Fibroblast of skin of back (primary cell): ENCODE measurements at places on chromosomes 3 and 15.

DNA sequence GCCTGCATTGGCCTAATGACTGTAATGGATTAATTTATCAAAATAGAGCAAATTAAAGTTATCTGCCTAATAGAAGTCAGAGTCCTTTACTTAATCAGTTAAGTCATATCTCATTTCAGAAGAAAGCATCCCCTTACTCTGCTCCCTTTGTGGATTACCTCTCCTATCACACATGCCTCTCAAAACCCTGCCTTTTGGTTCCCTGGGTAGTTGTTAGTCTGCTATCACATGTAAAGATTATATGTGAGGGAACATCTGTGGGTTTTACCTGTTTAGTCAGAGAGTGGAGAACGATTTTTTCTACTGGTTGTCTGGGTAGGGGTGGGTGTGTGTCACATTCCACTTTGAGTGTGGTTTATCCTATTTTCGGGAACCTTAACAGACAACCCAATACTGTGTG lies 16.4 kb downstream of the UBE2E2 start:
- DNase-seq = no peak

GRCh38 chr3:27610800-27611525 lies 111.2 kb downstream of the EOMES start:
- peak; percentile 42 for DNase-seq

DNA sequence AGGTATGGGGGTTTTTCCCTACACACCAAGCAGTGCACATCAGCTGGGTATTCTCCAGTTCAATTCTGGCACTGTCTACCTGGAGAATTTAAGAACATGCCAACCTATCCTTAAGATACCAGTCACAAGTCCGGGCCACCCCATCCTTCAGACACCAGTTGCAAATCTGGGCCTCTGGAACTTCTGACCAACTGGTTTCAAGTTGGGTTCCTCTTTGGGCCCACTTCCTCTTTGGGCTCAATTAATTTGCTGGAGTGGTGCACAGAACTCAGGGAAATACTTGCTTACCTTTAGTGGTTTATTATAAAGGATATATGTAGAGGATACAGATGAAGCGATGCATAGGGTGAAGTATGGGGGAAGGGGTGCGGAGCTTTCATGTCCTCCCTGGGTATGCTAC lies 25.3 kb downstream of the GLCE start:
- DNase-seq = no peak

GRCh38 chr3:4107430-4107829 lies 195.7 kb upstream of the SETMAR start:
- DNase-seq = no peak

GRCh38 chr3:110667216-110667615 lies 404.4 kb upstream of the NECTIN3 start:
- DNase-seq = no peak

- DNase-seq = no peak
These were observed 53.6 kb downstream of the CYP11A1 start for GRCh38 chr15:74313889-74314288.

- no peak for DNase-seq
These were observed 175.4 kb downstream of the EBLN2 start for GRCh38 chr3:73236867-73237266.

- peak; percentile 66 for DNase-seq
These were observed 31.7 kb upstream of the MNS1 start for GRCh38 chr15:56496635-56497034.

DNA sequence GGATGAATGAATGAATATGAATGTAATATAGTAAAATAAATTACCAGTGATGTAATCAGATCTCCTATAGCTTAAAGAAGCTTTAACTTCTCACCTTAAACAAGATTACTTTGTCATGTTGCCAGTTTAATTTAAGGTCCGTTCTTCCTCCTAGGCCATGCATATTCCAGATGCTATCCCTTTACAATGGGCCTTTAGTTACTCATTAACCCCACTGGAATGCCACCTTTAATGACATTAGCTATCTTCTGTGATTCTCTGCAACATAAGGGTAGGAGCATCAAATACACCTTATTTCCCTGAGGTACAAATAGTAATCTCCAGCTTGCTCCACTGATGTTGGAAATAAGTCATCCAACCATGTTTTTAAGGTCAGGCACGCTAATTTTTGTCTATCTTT lies 63.0 kb upstream of the TIMP4 start:
- DNase-seq = no peak

- no peak for DNase-seq
These were observed 37.4 kb downstream of the CFAP92 start for GRCh38 chr3:128956440-128956839.

DNA sequence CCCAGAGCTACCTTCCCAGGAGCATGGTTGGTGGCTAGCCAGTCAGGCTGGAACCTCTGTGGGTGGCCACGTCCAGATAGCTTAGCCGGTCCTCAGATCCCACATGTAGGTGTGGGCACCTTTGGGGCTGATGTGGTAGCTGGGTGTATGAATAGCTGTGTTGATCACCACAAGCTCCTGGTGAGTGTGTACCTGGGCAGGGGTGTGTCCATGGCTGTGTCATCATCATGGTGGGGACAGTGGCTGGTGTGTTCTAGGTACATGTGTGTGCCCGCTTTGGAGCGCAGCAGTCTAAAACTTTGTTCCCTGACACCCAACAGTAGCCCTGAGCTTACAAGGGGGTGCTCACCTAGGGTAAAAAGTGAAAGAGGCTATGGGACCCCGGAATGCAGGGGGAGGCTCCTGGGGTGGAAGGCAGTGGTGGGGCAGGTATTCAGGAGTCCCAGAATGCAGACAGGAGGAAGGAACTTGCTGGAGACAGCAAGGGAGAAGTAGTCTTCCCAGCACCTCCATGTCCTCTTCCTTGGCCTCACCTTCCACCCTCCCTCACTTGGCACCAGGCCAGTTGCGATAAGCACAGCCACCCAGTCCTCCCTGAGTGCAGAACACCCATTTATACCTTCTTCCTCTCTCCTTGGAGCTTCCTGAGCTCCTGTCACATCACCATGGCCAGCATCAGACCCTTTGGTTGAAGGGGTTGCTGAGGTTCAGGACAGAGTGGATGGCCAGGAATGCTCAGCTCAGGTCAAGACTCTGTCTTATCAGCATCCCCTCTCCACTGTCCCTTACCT lies 1.2 kb downstream of the CISH start:
- no peak for DNase-seq

DNA sequence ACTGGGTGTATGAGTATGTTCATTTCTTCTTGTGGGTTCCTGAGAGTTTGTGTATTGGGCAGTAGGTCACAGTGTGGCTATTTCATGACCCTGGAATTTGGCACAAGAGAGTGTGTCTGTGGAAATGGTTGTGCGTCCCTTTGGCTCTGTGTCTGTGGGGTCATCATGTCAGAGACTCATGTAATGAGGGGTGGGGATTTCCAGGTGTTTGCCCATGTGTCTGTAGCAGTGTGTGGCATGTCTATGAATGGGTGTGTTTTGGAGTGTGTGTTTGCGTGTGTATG lies 1.3 kb upstream of the GATA2 start:
- DNase-seq = no peak

DNA sequence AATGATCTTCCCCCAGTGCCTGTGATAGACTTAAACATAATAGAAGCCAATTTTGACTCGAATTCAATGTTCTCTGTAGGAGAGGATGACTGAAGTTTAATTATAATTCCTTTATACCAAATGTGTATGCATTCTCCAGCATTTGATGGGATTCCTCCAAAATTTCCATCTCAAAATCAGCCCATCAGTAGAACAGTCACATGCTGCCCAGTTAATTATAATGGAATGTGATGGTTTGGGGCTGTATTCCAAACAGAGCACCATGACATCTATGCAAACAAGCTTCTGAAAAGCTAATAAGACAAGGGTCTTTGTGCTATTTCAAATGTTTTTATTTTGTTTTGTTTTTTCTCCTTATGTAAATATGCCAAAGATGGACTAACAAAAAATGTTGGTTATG lies 127.7 kb upstream of the SPATA16 start:
- DNase-seq = no peak

DNA sequence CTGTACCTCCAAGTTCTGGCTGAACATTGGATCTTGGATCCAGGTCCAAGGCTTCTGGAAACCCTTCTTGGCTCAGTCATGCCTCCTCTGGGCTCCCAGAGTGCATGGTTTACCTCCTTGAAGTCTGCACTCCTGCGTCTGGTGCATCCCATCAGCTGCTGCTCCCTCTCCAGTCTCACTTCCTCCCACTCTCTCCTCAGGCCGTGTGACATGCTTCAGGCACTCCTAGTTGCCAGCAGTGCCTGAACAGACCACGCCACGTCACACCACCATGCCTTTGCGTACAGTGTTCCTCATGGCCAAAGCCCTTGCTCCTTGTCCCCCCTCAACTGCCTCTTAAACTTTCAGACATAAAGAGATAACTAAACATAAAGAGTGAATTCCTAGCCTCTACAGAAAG lies 5.7 kb downstream of the GPR27 start:
- DNase-seq = no peak

DNA sequence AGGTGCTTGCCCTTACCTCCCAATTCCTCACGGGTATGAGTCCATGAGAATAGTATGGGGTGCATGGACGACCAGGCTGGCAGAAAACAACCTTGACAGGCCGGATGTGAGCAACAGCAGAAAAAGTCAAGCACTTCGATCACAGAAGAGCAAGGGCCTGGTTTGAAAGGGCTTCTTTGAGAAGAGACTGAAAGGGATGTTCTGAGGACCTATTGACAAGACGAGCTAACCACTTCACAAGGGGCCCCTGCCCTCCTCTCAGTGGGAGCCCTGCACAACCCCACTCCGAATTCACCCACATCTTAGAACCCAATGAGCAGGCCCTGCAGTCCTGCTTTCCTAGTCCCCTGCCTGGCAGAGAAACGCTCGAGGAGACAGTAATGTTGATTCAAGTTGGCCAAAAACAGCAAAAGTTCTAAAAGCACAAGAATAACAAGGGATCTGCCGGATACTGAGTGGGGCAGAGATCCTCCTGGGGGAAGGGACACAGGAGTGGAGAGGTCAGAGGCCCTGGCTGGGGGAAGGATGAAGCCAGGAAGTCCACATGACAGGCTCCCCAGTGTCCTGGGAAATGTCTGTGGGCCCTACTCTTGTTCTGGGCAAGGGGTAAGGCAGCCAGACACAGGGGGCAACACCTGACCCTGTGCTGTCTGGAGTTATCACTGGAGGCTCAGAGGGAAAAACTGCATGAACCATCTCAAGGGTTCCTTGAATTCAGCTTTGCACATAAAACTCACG lies 14.8 kb upstream of the CX3CR1 start:
- DNase-seq = no peak

DNA sequence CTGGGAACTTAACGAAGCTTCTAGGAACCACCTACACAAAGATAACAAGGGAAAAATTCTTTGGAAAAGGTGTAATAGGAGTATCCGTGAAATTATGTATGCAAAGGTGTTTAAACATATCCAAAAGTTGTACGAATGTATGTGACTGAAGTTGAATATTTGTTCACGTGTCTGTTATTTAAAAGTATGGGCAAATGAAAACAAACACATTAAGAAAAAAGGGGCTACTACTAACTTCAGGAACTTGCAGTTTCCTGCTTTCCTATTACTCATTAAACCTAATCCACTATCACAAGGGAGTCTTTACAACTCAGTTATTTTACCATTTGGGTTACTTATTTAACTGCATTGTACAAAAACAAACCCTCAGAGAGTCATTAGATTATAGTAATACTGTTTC lies 33.9 kb upstream of the GRAMD1C start:
- DNase-seq = no peak
